Activated naive CD4-positive, alpha-beta T cell treated with Interleukin-2 at 50 U/mL for 16 hours (primary cell): ENCODE measurements at places on chromosomes 16 and 17.

GRCh38 chr16:84633622-84634021 is 14.7 kb upstream of the KLHL36 start:
- no peak for DNase-seq

DNA sequence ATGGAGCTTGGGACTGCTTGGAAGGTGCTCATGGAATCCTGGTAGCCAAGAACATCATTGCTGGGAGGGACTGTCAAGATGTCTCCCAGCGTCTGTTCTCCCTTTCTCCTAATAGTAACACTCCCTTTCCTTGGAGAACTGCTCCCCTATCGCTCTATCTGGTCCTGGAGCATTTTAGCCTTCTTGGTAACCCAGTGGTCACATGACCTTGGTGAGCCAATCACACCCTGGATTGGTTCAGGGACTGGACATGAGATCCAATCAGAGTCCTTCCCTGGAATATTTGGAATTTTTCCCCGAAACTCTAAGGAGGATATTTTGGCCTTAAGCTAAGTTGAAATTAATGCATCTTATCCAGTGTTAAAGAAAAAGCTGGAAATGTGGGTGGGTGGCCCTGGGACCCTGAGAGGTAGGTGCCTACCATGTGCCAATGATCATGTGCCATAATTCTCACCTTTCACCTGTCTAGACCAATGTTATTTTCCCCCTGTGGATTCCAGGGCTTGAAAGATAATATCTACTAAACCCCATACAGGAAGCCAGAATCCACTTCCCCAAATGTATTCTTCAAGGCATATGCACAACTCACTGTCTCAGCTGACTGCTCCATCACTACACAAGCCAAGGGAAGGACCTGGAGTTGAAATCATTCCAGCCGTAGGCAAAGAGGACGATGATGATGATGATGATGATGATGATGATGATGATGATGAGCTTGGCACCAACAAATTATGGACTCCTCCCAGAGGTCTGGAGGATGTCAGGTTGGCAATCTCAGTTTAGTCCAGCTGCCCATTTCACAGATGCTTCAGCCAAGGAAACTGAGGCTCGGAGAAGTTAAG is 193.2 kb downstream of the RAB11FIP4 start:
- DNase-seq: no peak

- no peak for DNase-seq
These were observed 392.2 kb downstream of the UTP18 start for GRCh38 chr17:51652529-51652928.

DNA sequence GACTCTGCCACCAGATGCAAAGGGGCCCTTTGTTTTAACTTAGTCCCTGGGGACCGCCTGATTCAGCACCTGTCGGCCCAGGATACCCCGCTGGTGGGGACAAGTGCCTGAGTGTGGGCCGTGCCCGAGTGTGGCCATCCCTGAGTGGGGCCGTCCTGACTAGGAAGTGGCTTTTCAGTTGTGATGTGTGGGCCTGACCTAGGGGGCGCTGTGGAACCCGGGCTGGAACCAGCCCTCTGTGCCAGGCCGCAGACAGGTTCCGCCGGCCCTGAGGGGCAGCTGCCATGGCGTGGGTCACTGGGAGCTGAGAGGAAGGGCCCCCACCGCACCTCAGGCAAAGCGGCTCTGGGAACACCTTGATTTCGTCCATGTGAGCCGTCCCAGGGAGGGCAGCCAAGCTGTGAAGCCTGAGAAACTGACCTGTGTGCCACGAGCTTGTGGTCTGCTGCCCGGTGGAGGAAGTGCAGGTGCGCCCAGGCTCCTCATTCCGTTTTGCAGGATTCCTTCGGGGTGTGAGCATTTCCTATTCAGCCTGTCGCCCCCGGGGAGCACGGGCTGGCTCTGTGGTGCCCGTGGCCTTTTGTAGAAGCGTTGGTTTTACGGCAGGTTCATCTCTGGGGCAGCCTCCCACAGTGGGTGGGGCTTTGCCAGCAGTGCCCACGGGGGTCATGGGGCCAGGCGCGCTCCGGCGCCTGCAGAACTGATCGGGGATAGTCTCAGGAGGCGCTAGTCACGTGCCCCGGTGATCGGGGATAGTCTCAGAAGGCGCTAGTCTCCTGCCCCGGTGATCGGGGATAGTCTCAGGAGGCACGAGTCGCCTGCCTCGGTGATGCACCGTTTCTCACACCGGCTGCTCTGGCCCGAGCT is 5.3 kb downstream of the RPL13 start:
- DNase-seq: peak; percentile 59

GRCh38 chr17:33436321-33436720 is 143.2 kb upstream of the ASIC2 start:
- no peak for DNase-seq

GRCh38 chr16:67174706-67175231 is 4.4 kb downstream of the NOL3 start:
- no peak for DNase-seq

- peak; percentile 72 for DNase-seq
These were observed 123.0 kb downstream of the GOSR1 start for GRCh38 chr17:30600060-30600829.

DNA sequence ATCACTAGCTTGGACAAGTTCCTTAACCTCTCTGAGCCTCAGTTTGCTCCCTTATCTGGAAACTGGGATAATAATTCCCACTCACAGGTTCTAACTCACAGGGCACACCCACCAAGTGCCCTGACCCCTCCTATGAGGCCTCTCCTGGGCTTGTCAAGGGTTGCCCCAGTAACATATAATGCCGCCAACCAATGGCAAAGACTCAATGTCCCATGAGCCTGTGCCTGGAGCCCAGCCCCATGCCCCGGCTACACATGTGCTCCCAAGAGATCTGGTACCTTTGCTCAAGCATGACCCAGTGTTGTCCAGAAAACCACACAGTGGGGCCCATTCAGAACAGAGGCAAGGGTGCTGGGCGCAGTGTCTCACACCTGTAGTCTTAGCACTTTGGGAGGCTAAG is 8.5 kb upstream of the FBXL19 start:
- no peak for DNase-seq

DNA sequence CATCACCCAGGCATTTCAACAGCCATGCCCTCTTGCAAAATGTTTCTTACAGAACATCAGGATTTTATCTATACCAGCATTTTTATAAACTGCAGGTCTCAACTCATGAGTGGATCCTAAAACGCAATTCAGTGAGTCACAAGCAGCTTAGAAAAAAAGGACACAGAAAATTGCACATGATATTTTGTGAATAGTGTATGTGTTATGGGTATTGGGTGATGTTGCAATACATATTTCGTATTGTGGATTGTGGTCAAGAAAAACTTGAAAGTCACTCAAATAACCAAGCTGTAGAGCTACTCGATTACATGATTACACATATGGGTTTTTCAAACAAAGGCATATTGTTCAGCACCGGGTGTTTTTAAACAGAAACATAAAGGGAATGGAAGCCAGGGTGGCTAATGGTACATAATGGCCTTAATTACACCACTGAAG is 1.4 kb downstream of the WIPI1 start:
- no peak for DNase-seq

GRCh38 chr16:57911743-57912142 is 59.2 kb downstream of the CNGB1 start:
- DNase-seq: no peak
